ENCODE measurements at places on chromosomes 3 and 15.

DNA sequence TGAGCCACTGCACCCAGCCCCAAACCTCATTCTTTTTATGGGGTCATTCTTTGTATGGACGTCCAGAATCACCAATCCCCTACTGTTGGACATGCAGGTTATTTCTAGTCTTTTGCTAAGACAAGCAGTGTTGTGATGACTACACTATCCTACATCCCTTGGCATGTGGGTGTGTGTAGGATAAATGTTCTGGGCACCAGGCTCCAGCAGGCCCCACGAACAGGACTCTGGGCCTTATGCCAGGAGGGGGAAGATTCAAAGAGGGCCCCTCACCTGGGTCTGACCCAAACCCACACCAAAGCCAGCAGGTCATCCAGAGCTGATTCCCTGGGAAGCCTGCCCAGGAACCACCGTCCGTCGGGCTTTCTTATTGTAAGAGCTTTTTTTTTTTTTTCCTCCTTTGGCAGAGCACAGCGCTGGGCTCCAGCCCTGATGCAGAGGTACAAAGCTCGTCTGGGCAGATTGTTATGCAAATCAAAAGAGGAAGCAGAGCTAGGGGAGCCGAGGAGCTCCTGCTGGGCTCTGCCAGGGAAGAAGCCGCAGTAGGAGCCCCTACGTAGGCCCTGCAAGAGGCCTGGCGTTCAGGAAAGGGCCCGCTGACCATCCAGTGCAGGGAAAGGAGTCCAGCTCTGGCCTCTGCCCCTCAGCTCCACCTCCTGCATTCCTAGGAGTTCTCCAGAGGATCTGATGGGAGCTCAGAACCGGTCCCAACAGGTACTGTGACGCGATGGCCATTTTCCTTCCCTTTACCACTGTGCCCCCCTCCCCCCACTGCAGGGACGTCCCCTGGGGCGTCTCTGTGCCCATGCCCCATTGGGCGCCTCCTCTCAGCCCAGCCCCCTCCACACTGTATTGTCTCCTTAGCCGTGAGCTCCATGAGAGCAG is 29.0 kb upstream of the FURIN start:
- no peak for DNase-seq

- peak; percentile 86 for DNase-seq
Measured at GRCh38 chr3:182364723-182365650, 428.3 kb upstream of the ATP11B start.

- peak; percentile 39 for DNase-seq
Measured at GRCh38 chr15:89898614-89899294, 5.0 kb upstream of the AP3S2 start.

GRCh38 chr3:170614214-170614966 is 28.5 kb upstream of the SLC7A14 start:
- peak; percentile 56 for DNase-seq

GRCh38 chr3:33918126-33918756 is 119.8 kb downstream of the PDCD6IP start:
- no peak for DNase-seq

DNA sequence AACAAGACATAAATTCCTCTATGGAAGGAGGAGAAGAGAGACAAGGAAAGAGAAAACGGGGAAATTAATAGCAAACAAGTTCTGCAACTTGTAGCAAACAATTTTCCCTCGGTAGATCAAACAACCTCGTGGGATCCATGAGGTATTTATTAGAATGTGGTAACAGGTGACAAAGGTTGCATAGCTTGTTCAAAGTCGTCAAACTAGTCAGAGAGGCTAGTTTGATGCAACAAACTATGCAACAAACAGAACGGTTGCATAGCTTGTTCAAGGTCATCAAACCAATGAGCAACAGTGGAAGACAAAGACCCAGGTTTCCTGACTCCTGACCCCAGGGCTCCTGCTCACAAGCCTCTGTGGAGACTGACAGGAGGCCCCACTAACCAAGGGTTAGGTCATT is 20.7 kb downstream of the MB21D2 start:
- no peak for DNase-seq

DNA sequence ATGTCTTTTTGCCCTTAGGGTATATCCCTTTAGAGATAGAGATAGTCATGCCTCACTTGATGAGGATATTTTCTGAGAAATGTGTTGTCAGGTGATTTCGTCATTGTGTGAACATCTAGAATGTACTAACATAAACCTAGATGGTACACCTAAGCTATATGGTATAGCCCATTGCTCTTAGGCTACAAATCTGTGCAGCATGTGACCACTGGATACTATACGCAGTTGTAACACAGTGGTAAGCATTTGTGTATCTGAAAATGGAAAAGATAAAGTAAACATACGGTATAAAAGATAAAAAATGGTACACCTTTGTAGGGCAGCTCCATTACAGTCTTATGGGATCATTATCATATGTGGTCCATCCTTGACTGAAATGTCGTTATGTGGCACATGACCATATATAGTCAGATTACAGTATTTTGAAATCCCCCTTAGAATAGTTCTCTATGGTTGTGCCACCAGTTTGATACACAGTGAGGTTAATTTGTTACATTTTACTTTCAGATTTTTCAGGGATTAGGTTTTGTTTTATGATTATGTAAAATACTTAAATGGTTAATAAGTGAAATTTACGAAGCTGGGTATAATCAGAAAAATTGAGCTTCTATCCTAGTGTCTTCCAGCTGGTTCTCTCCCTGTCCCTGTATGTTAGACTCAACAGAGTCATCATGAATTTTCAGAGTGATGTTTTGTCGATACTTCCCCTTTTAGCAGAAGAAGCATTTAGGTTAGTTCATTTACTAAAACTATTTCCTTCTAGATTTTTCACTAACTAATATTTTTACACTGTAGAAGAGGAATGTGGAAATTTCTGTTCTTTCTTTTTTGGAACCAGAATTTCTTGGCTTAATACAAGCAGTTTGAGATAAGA is 12.8 kb downstream of the SETD5 start:
- DNase-seq, result no peak

GRCh38 chr3:172370419-172370818 is 77.8 kb downstream of the GHSR start:
- no peak for DNase-seq

- DNase-seq, result no peak
Measured at GRCh38 chr3:130424837-130425236, 79.4 kb downstream of the COL6A5 start.

DNA sequence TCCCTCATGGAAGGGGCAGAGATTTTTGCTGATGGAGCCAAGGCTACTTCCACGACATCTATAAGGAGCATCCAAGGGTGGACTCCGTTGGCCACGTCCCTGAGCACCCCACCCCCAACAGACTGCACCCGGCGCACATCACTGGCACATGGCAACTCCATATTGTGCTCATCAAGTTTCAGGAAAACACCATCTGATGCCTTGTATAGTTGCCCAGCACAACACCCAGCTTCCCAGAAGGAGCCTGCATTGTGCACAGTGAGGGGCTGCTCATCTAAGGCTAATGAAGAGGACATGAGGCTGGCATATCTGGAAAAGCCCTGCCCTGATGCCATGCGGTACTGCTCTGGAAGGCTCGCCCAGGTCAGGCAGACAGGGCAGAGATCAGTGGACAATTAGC is 15.0 kb upstream of the CACNA2D2 start:
- no peak for DNase-seq

GRCh38 chr3:117144853-117145252 is 435.3 kb downstream of the TUSC7 start:
- no peak for DNase-seq

DNA sequence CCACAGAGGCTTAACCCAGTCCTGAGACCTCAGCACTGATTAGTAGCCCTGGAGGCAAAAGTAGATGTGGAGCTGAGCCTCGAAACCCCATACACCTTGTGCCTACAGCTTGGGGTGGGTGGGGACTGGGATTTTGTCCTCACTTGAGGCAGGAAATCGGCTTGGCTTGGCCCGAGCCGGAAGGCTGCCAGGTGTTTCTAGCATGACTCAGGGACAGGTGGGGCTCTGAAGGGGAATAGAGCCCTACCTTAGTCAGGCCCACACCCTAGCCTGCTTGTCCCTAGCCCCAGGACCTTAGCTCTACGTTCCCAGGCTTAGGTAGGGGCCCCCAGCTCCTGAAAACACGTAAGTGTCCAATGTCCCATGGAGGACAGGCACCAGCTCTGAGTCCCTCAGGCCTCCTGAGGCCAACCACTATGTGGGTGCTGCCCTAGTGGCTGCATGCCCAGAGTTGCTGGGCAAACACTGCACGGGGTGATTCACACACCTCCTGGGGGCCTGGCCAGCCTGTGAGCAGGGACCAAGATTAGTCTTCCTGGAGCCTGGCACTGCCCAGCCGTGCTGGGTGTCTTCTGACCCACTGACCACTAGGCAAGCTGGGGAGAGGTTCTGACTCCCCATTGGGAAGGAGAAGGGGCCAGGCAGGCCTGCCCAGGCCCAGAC is 3.1 kb downstream of the MST1R start:
- peak; percentile 27 for DNase-seq

GRCh38 chr15:81813215-81813614 is 232.6 kb downstream of the MEX3B start:
- no peak for DNase-seq

- DNase-seq, result no peak
Measured at GRCh38 chr15:51576911-51577500, 45.6 kb downstream of the DMXL2 start.

DNA sequence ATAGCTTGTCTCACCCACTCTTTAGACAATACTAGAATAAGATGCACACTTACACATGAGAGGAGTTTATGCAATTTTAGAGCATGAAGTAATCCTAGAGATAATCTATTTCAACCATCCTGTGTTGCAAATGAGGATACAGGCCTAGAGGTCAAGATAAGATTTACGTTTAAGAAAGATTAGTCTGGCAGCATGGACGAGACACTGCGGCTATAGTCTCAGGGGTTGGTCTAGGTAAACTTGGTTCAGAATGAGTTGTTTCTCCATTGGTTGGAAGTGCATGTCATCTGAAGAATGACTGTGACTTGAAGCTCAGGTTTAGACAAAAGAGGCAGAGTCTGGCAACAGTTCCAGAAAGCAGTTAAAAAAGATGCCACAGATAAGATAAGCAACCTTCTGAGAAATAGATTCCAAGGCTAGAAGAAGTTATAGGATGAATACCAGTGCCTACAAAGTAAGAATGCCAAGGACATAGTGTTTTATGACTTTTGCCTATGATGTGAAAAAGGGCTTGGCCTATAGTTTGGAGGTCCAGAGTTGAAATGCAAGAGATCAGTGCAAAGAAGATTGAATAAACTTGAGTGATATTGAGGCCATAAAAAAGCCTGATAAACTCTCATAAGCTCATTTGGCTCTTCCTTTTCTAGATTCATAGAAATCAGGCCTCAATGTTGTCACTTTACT is 631.0 kb downstream of the SQOR start:
- no peak for DNase-seq

GRCh38 chr15:82304778-82305090 is 42.1 kb downstream of the SAXO2 start:
- no peak for DNase-seq

DNA sequence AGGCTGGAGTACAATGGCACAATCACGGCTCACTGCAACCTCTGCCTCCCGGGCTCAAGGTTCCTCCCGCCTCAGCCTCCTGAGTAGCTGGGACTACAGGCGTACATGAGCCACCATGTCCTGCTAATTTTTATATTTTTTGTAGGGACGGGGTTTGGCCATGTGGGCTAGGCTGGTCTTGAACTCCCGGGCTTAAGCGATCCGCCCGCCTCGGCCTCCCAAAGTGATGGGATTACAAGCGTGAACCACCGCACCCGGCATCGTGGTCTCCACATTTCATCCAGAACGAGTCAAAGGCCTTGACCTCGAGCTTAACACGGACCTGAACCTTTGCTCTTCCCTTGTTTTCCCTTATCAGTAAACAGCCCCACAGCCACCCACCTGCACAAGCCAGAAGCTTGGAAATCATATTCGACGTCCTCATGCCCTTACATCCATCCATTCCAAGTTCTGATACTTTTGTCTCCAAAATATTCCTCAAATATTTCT is 1.4 kb upstream of the PTPN23 start:
- DNase-seq, result no peak

GRCh38 chr15:74961616-74962015 is 5.0 kb upstream of the RPP25 start:
- no peak for DNase-seq

DNA sequence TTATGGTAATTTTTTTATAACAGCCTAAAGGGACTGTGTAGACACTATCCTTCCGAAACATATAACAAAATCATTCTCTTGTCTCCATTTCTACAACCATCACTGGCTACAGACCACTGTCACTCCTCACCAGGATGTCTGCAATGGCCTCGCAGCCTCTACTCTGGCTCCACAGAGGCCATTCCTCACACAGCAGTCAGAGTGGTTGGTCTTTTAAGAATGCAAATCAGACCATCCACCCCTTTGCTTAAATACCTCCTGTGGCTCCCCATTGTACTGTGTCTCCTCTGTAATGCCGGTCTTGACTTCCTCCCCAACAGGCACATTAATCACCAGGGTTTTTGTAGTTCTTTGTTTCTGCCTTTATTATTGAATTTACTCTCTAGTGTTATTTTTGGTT is 344.8 kb downstream of the ERC2 start:
- no peak for DNase-seq
